ENCODE measurements at places on chromosomes 12 and 14. TPM values are rescaled to one million over a fixed set of nuclear protein-coding genes. Genes with fewer than 3 reads are reported as not detected.

NUDT4 gene
- 50.4 TPM for polyA plus RNA-seq

RIN3 gene
- polyA plus RNA-seq, result 28.4 TPM

KDM2B gene
- polyA plus RNA-seq, result 25.5 TPM

CCDC175 gene
- not detected for polyA plus RNA-seq

TMTC1 gene
- polyA plus RNA-seq, result not detected

PHLDA1 gene
- 0.11 TPM for polyA plus RNA-seq

KRT75 gene
- not detected for polyA plus RNA-seq
